Activated CD4-positive, alpha-beta T cell treated with anti-CD3 and anti-CD28 coated beads, Interleukin-2, amount 10 ng/mL, durations not matched to agents 7 days and 5 days (primary cell): ENCODE measurements at places on chromosomes 16 and 17.

GRCh38 chr16:6193718-6194117 is 1096.1 kb upstream of the EEF2KMT start:
- DNase-seq: no peak

DNA sequence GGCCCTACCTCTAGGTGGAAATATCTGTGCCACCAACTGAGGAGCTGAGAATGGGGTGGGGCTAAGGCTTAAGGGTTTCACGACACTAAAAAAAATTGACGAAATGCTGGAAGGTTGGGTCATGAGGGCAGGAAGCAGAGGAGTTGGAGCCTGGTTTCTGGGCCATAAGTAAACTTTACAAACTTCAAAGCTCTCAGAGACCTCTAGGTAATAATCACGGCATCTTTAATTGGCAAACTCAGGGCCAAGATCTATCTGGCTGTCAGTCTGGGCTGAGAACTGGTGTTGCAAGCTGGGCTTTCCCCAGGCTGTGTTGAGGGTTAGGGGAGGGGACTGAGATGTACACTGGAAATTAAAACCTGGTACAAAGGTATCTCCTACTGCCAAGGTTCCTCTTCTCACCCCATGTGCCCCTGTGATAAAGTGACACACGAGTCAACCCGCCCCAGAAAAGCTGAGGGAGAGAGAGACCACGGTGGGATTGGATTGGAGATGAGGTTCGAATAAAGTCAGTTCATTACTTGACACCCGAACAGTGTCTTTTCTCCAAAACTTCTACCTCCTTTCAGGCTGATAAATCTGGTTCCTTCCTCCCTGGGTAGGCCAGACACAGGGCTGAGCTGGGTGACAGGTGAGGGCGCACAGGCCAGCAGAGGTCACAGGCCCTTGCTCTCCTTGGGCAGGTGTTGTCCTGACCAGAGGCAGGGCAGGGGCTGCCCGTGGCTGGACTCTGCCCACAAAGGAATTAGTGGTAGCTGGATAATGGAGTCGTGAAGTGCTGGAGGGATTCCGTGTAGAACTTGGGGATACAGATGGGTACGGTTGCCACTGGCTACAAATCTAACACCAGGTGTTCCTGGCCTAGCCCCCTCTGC is 4.0 kb upstream of the ZNF768 start:
- DNase-seq: no peak

GRCh38 chr16:88497561-88498462 is 44.7 kb downstream of the ZFPM1 start:
- DNase-seq: no peak

GRCh38 chr16:11218604-11218962 is 37.4 kb downstream of the SOCS1 start:
- no peak for DNase-seq
